ENCODE measurements at places on chromosomes 2 and 18. TPM values are rescaled to one million over a fixed set of nuclear protein-coding genes. Genes with fewer than 3 reads are reported as not detected.

GPR75 gene
- total RNA-seq: 2.8 TPM

REG3G gene
- total RNA-seq: not detected

SAG gene
- total RNA-seq: not detected

MLPH gene
- total RNA-seq: 53.1 TPM

STAT4 gene
- 0.48 TPM for total RNA-seq

ARMC9 gene
- total RNA-seq: 39.4 TPM

MYCN gene
- total RNA-seq: 0.23 TPM

MALL gene
- 0.34 TPM for total RNA-seq

GRCh38 chr2:202541137-202541536 lies 93.6 kb upstream of the FAM117B start:
- DNase-seq: peak; percentile 5

- DNase-seq: no peak
Measured at GRCh38 chr2:175468431-175469098, 287.1 kb upstream of the ATP5MC3 start.

- DNase-seq: peak; percentile 72
Measured at GRCh38 chr2:169038338-169038757, 7.2 kb upstream of the ABCB11 start.

DNA sequence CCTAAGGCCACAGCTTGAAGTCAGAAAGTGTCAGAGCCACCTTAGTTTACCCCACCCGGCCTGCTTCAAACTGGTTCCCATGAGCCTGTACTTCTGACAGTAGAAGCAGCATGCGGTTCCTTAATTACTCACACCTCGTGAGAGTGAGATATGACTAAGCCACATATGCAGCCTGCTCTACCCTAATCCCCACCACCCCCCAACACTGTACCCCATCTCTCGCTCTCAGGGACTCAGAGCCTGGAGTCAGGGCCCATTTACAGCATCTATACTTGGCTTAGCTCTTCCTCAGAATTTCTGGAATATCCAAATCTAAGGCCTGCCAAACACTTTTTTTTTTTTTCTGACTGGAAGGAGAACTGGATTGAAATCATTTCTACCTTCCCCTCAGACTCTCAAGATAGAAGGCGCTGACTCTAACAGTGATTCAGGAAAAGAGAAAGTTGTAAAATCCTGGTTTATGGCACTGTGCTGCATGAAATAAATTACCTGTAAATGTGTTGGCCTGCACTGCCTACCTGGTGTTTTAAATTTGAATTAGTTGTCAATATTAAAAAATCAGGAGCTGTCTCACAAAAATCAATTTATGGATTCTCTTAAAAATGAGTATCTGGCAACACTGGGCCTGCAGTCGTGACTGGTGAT lies 360.0 kb downstream of the RND3 start:
- DNase-seq: no peak

DNA sequence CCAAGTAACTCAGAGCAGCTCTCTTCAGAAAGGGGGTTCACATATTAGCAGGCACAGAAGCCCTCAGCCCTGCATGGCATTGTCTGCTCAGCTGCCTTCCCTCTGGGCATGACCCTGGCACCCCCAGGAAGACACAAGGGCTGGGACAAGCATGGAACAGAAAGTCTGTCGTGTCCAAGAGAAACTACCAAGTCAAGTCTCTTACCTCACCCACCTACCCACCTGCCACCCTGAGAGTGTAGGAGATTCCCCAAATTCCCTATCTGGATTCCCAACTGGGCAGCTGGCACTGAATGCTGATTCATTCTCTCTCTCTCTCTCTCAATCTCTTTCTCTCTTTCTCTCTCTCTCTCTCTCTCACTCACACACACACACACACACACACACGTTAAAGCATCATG lies 21.6 kb downstream of the SMAD7 start:
- no peak for DNase-seq

GRCh38 chr2:169928463-169928864 lies 101.2 kb downstream of the UBR3 start:
- DNase-seq: peak; percentile 11

DNA sequence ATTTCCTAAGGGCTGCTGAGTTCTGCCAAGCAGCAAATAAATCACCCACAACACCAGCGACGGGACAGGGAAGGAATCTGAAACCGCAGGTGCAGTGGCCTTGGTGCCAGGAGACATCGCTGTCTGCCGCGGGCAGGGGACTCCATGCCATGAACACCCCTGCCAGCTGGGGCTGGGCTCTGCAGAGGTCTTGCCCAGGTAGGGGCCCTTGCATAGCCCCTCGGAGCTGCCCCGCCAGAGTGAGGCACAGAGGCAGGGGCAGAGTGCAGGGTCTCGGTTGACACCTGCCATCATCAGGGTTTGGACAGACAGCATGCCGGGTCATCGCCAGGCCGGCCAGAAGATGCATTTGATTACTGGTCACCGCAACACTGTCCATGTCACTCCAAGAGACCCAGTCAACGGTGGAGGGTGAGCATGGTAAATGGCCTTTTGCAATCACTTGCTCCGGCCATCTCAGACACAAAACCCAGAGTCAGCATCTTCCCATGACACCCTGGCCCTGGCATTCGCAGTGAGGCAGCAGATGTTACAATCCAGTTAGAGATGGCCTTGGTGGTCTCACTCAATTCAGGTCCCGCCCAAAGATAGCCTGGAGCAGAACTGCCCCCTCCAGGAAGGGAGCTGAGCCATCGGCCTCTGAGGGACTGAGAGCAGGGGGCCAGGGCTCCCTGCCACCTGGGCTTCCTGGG lies 255.4 kb downstream of the NDUFA10 start:
- no peak for DNase-seq

DNA sequence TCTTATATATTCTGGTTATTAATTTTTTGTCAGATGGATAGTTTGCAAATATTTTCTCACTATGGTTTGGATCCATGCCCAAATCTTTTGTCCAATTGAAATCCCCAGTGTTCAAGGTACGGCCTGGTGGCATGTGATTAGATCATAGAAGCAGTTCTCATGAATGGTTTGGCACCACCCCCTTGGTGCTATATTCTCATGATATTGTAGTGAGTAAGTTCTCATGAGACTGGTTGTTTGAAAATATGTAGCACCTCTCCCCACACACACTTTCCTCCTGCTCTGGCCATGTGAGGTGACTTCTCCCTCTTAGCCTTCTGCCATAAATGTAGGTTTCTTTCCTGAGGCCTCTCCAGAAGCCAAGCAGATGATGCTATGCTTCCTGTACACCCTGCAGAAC lies 107.7 kb upstream of the KYNU start:
- DNase-seq: no peak

DNA sequence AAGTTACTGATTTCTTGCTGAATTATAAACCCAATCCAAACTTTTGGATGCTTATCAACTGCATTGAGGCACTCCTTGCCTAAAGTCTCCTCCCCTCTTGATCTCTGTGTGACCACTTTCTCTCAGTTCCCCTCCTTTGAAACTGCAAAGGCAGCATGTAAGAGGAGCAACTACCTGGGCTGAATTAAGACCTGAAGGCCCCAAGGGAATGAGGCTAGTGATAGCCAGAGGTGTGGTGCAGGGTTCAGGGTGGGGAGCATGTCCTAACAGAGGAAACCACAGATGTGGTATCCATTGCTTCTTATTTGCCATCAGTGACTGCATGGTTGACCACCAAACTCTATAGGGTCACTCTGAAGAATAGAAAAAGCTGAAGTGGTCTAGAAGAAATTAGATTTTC lies 557.9 kb downstream of the TNS1 start:
- DNase-seq: no peak

DNA sequence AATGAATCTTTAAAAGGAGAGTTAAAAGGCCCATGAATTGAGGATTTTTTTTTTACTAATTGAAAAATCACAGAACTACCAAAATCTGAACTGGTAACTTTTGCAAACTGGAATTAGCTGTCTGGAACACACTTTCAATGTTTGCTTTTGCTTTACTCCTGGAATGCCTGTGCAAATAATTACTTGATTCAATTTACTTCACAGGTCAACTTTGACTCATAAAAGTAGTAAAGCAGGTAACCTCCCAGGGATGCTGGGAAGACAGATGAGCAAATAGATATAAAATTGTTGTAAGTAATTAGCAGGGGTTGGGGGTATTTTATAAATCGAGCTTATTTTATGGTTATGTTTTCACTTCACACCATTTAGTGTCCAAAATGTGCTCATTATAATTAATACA lies 398.3 kb upstream of the HNRNPA3 start:
- no peak for DNase-seq
